ENCODE measurements at places on chromosomes 6 and 20.

DNA sequence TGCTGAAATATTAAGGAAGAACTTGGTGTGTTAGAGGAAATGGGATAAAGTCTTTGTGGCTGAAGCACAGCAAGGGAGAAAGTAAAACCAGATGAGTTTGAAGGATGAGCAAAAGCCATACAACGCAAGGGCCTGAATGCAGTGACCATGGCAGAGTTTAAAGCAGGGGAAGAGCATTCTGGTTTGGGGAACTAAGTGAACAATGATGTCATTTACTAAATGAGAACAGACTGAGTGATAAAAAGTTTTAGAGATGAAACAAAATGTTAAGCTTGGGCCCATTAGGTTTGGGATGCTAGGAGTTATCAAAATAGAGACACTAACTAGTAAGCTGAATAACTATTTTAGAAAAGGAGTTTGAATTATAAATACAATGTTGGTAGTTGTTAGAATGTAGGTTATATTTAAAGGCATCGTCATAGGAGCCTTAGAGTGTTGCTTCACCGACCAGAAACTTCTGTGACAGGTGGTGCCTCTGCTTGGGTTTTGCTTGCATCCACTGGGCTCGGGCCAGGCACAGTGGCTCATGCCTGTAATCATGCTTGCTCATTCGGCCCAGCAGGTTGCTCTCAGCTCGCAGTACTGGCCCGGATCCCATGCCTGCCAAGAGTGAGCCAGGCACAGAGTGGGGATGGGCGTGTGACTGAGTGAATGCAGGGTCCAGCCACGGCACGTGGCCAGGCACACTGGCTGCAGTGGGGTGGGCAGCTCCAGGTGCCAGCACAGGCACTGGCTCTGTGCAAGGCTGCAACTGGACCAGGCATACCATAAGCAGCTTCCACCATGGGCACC, 37.4 kb upstream of the OPRM1 start:
- DNase-seq: no peak

- DNase-seq: no peak
These were observed 10.2 kb upstream of the AIG1 start for GRCh38 chr6:143050509-143050908.

DNA sequence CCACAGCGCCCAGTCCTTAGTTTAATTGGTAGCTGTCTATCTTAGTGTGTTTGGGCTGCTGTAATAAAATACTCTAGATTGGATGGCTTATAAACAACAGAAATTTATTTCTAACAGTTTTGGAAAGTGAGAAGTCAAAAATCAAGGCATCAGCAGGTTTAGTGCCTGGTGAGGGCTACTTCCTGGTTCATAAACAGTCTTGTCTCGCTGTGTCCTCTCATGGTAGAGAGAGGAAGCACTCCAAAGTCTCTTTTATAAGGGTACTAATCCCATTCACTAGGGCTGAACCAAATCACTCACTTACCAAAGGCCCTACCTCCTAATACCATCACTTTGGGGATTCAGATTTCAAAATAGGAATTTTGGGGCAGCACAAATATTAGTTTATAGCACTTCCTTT, 336.9 kb upstream of the RSPO3 start:
- no peak for DNase-seq

GRCh38 chr6:116314218-116314617, 34.5 kb upstream of the TSPYL1 start:
- no peak for DNase-seq

DNA sequence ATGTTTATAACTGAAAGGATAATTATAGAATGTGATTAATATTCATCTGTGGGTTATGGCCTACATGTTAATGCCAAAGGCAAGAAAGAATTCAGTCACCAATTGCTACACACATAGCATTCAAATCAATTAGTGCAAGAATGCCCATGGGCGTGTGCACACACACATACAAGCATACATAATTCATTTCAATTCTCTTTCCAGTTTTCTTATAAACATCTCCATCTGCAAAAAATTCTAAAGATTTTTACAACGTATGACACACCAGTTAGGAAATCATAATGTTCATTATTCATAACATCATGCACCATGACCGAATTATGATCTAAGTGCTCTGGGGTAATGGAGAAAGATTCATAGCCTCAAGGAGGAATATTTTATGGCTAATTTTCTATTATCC, 111.0 kb upstream of the ADTRP start:
- DNase-seq: no peak

DNA sequence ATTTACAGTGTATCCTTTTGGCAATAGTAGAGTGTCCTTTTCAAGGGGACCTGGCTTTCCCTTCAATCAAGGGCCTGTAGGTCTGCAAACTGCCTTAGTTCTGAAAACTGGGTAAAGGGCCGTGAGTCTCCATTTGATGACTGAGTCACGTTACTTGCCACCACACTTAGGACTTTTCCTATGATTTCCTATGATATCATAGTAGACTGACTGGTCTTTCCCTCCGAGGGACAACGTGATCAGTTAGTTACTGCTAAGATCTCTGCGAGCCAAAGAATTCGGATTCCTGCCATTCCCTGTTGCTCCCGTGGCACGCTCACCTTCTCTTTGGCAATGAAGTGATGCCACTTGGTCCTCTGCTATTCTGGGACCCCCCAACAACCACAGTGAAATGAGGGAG, 8.4 kb downstream of the ZNF831 start:
- DNase-seq: no peak

GRCh38 chr6:115982453-115982852, 78.2 kb downstream of the FRK start:
- DNase-seq: no peak

GRCh38 chr6:70135219-70136160, 167.4 kb downstream of the COL9A1 start:
- DNase-seq: no peak

GRCh38 chr6:52330470-52330869, 31.5 kb upstream of the PAQR8 start:
- no peak for DNase-seq

DNA sequence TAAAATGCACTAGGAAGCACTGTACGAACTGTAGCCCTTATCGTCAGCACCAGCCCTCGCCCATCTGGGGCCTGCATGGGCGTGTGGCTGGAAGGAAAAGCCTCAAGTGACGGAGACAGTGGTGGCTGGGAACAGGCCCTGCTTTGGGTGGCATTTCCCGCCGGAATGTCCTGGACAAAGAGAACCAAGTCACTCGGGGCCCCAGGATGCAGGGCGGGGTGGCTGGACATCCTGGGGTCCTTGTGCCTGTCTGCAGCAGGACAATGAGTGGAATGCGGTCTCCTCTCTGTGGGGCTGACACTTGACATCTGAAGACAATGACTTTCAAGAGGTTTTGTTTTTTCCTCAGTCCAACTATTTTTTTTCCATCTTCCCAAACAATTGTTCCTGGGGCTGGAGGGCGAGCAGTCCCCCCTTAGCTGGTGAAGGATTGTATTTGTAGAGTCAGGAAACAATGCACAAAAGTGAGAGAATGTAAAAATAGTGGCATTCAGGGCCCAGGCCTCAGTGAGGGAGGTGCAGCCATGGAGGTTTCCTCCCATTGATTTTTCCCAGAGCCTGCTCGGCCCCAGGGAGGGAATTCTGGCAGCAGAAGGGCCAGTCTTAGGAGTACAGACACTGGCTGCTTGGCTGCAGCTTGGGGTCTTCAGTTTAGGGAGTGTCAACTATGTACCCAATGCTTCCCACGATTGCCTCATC, 64.4 kb downstream of the PREX1 start:
- DNase-seq: no peak

- DNase-seq: no peak
These were observed 122.1 kb downstream of the LRRC1 start for GRCh38 chr6:53916804-53917463.

DNA sequence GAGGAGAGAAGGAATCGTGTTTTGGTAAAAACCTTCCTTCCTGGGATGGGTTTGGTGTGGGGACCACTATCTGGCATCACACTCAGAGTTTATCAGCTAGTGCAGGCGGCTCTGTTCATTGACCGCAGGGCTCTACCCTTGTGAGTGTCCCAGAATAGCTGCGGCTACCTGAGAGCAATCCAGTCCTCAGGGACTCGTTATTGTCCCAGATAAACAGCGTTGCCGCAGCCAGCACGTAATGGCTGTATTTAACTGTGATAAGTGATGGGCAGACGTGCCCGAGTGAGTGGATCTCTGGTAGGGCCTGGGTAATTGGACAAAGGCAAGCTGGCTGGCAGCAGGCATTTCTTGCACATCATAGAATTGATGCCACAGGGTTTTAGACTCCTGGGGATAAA, 163.3 kb downstream of the SOBP start:
- no peak for DNase-seq

DNA sequence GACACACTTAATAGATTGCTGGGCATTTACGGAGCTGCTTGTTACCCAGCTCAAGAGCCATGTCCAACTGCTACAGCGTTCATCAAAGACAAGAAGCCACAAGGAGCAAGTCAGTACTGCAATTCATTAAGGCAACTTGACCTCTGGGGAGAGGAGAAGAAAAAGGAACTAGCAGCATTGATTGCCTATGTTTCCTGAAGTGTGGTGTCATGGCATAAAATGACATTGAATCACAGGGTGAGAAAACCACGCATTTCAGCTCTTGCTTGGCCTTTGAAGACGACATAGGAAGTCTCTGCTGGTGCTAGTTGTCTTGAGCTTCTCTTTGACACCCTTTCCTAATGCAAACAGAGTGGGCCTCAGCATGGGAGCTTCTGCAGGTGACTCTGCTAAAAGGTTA, 139.1 kb downstream of the CDH26 start:
- no peak for DNase-seq

DNA sequence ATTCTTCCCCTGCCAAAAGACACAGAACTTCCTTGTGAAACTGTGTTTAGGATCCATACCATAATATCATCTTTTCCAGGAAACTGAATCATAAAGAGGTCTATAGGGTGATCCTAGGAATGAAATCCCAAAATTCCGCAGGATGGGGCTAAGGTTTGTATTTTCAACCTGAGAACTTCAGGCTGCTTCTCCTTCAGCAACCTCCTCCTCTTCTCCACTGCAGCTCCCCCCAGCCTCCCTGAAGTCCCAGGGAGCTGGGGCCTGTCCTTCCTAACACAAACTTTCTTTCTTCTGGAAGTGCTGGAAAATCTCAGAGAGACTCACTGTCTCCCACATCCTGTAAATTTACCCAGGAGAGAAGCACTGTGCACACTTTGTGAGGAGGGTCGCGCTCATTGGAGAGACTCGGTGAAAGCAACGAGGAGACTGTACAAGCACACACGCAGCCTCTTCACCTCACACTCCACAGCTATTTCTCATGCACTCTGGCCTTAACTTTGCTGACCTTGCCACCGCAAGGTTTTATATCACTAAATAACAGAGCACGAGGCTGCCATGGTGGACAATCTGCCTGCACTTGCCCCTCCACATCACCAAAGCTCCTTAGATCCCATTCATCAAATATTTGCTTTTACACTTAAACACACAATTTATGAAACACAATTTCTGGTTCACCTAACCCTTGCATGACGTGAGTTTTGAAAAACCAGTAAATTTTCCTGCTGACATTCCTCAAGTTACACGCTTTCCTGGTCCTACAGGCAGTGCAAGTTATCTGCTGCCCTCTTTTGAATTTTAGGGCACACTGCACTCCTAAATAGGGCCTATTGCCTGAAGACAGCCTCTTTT, 14.3 kb downstream of the ID4 start:
- DNase-seq: peak; percentile 86

DNA sequence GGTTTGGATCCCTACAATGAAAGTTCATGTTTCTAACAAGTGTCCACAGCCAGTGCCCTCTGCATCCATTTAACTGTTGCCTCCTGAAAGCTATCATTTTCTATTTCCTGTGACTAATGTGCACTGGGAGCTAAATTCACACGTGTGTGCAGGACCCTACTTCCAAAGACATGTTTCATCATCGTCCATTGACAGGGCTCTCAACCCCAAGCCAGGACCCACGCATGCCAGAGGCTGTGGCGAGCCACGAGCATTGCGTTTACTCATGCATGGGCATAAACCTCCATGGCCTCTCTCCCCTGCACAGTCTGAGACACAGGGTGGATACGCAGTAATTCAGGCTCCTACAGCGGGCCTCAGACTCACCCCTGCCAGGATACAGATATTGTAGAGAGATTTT, 153.2 kb downstream of the MAFB start:
- DNase-seq: no peak

- DNase-seq: peak; percentile 92
These were observed 30.8 kb downstream of the SF3B5 start for GRCh38 chr6:144064402-144065212.

- DNase-seq: no peak
These were observed 396.4 kb downstream of the BCKDHB start for GRCh38 chr6:80502871-80503270.

DNA sequence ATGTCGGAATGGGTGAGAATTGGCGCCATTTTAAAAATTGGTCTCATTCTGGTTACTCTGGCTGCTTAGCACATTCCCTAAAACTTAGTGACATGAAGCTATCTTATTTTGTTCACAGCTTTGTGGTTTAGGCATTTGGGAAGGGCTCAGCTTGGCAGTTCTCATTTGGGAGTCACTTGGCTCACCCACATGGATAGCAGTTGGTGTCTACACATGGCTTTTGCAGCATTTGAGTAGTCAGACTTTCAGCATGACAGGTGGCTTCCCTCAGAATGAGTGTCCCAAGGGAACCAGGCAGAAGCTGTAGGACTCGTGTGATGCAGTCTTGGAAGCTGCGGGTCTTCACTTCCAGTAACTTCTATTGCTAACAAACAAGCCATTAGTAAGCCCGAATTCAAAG, 64.6 kb downstream of the UST start:
- peak; percentile 86 for DNase-seq

- peak; percentile 62 for DNase-seq
These were observed at the start of gene PERP for GRCh38 chr6:138107078-138107751. Gene PERP (minus strand): TSS chr6:138107419. CDS start chr6:138107340, 79 bp downstream.

GRCh38 chr6:50071921-50072320, 22.2 kb upstream of the DEFB112 start:
- DNase-seq: no peak

- no peak for DNase-seq
These were observed 14.6 kb upstream of the CST3 start for GRCh38 chr20:23652371-23652770.

DNA sequence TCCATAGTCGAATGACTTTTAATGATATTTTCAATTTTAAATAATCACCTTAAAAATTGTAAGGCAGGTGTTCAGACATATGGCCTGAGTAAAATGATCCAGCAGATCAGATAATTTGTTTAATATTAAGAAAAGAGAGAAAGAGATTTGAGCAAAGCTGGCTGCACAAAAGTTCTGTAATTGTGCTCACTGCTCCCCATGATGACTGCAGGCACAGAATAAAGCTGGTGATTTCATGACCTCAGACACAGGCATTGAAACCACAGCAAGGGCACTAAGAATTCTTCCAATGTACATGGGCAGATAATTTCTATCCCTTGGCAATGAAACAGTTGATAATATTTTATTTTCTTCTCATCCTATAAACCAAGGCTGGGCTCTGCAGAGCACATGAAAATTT, 553.1 kb downstream of the NKAIN2 start:
- DNase-seq: peak; percentile 42
